Nasal cavity respiratory epithelium epithelial cell of viscerocranial mucosa (primary cell): ENCODE measurements at places on chromosomes 12 and 14. TPM values are rescaled to one million over a fixed set of nuclear protein-coding genes. Genes with fewer than 3 reads are reported as not detected.

Gene ABHD12B
- total RNA-seq: under 0.01 TPM in 1 of 2 replicates, not detected in the other

Gene CFAP54
- total RNA-seq: under 0.01 and 0.78 TPM in 2 replicates

Gene OR6C2
- not detected in 2 replicates for total RNA-seq

Gene LBHD2
- not detected in 2 replicates for total RNA-seq

Gene KRT7
- total RNA-seq: 655 and 771 TPM in 2 replicates

Gene SNAPC1
- total RNA-seq: 18.1 and 34.0 TPM in 2 replicates
